Right forelimb (tissue), 1 donor: ENCODE measurements at places on chromosomes 3 and 15.

- no peak for DNase-seq
These were observed 24.5 kb downstream of the CD86 start for GRCh38 chr3:122079524-122080206.

DNA sequence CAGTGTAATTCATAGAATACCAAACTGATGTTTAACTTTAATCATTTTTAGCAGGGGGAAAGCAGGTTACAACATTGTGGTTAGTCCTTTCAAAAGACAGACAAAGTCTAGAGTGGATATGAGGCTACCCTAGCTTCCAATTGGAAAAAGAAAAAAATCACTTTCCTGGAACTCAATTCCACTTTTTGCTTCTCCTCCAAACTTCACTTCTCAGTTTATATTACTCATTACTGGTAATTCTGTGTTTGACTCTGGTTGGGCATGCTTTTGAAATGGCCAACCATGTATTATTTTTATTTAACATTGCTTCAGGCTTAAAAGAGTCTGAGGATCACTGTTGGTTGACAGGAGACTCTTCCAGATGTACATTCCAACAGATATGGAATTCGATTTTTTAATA, 84.8 kb downstream of the RAP2B start:
- DNase-seq = no peak

DNA sequence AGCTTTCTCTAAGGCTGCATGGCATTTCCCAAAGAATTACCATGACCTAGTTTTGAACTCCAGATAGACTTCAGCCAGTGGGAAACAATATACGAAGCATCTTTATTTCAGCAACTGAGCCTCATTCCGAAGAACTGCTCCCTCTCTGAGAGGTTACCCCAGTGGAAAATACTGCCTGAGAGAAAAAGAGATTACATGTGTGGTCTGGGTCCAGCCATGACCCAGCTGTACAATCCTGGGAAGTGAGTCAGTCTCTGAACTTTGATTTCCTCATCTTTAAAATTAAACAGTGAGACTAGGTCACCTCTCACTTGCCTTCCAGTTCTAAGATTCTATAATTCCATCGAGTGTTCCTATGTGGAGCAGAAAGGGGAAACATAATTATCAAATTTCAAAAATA, 42.4 kb downstream of the TNIK start:
- DNase-seq = no peak

- DNase-seq = no peak
These were observed 23.3 kb downstream of the ST3GAL6 start for GRCh38 chr3:98786364-98787006.

DNA sequence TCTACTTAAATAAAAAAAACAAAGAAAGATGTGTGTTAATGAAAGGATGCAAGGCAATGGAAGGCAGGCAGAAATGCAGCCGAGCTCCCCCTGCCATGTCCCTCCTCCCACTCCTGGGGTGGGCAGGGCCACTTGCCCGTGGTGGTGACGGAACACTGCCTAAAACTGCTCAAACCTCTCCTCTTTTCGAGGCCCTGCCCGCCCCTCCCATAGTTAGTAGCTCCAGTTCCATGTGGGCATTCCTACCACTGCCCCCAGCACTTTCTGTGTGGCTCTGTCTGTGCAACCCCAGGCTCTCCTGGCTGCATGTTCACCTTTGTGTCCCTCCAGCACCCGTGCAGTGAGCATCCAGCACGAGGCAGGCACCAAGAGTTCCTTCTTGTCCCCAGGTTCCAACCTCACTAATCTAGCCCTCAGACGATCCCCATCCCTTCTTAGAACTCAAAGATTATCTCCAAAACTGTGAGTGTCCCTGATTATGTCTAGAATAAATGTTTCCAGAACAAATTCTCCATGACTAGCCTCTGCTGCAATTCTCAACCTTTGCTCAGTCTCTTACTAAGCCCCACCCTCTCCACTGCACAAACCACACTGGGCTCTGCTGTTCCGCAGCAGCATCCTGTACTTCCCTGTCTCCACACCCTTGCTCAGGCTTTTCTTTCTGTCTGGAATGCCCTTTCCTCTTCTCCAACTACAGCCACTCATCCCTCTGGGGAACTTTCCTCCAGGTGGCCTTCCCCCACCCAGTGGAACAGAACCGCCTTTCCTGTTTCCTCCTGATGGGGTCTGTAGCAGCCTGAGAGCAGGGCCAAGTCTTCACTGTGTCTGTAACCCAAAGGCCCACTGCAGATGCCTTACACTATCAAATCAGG, 32.6 kb upstream of the SPTBN5 start:
- DNase-seq = no peak

DNA sequence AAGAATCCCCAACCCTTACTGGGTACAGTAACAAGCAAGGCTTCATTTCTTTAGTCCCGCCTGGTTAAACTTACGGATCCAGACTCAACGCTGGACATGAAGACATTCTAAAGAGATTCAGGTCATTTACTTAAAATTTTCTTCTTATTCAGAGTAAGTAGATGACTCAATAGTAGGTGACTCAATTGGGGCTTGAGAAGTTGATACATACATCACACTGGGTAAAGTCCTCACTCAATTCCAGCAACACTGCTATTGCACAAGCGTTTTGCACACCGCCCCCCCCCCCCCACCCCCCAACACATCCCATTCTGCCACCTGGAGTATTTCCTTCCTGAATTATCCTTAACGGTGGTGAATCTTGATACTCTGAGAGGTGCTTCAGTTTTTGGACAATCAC, 610.0 kb downstream of the FOXP1 start:
- no peak for DNase-seq

DNA sequence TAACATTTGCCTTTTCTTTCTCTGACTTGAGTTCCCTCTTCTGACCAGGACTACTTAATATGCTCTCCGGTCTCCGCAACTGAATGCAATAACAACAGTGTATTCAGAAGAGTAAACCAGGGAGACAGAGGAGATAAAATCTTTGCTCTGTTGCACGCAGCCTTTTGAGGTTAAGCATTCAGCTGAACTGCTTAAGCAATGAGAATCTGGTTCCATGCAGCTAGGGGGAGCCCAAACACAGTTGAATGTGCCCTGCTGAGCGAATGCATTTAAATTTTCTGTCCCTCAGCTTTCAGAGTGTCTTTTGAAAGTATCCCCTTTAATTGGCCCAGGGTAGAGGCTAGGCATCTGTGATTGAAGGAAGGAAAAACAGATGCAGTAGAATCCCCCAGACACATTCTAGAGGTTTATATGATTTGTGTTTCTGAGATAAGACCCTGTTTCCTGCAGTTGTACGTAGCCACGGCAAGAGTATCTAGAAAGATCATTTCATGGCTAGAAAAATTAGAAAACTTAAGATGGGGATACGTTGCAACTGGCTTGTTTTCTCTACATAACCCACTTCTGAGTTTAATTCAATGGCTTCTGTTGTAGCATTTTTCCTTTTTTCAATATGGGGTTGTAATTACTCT, 309.6 kb downstream of the TUSC7 start:
- peak; percentile 79 for DNase-seq

- DNase-seq = no peak
These were observed 4.3 kb upstream of the FNDC3B start for GRCh38 chr3:172034786-172035685.

DNA sequence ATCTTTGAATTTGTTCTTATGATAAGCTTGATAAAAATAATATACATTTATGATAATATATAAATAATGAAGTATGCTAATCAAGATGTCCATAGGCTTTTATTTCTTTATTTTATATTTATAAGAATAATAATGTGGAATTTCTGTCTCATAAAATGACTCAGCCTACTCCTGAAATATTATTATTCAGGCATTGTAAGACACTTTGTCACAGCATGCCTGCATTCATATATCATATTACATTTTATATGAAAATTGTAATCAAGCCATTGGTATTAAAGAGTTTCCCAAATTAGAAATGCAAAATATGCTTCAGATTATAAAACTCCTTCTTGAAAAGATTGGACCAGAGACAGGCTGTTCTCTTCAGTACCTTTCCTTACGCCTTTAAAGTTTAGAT, 1303.7 kb upstream of the CADM2 start:
- no peak for DNase-seq

GRCh38 chr3:40079203-40079846, 230.2 kb upstream of the EIF1B start:
- DNase-seq = peak; percentile 60

GRCh38 chr15:74723754-74724334, 1.5 kb downstream of the CYP1A1 start:
- DNase-seq = no peak

GRCh38 chr3:5330152-5330810, 142.8 kb downstream of the EDEM1 start:
- DNase-seq = no peak

DNA sequence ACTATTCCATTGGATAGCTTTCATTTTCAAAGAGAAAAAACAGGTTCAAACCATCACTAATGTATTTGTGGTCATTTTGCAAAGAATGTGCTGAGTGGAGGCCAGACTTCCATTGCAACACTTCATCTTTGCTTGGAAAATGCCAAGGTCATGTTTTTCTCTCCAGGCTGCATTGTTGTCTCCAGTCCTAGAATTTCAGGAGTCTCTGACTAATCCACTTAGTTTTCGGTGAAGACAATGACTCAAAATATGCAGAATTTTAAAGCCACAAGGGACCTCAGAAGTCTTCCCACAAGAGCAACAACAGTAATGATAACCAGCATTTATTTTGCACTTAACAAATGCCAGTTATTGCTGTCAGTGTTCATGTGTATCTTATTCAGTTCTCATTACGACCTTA, 277.0 kb downstream of the RYR3 start:
- no peak for DNase-seq

DNA sequence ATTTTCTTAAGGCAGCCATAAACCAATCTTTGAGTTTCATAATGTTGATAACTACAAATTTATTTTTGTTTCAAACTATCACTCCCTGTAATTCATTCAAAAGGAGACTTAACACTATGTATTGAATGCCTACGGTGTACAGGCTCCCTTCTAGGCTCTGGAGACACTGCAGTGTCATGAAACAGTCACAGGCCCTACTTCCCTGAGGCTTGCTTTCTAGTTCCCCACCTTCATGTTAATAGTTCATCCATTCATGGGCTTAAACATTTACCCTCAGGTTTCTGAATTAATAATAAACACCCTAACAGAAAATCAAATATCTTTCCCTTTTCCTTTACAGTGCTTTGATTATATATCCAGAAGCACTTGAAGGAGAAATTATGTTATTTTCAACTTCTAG, 168.7 kb downstream of the CHL1 start:
- DNase-seq = no peak

GRCh38 chr15:62870216-62870615, 172.3 kb upstream of the TPM1 start:
- no peak for DNase-seq

GRCh38 chr15:78110096-78110495, 17.7 kb downstream of the SH2D7 start:
- DNase-seq = no peak

- DNase-seq = no peak
These were observed 1240.2 kb upstream of the ALCAM start for GRCh38 chr3:104126463-104126862.

DNA sequence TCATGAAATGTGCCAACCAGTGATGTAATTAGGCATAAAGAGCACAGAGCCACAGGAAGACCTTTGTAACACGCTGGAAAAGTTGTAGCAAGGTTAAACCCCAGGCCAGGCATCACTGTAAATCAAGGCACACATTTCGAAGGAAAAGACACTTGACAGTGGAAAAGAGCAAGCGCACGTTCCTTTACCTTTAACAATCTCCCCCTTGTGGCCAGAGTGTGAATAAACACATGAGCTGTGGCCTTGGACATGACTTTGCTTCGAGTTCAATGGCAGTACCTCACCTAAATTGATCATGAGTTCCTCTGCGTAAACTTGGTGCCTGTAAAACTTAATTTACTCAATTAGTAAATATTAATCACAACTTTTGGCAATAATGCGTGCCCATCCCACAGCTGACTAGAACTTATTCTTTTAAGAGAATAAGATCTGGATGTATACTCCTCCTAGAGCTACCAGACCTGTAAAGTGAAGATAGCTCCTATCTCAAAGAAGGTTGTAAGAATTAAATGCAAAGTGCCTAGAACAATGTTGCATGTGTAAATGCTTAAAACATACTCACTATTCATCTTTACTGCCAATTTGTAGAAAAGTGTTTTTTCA, 757.0 kb upstream of the NECTIN3 start:
- DNase-seq = peak; percentile 51

- no peak for DNase-seq
These were observed 58.2 kb upstream of the FLNB start for GRCh38 chr3:57949785-57950615.

GRCh38 chr15:74306781-74307217, 60.6 kb downstream of the CYP11A1 start:
- DNase-seq = no peak

DNA sequence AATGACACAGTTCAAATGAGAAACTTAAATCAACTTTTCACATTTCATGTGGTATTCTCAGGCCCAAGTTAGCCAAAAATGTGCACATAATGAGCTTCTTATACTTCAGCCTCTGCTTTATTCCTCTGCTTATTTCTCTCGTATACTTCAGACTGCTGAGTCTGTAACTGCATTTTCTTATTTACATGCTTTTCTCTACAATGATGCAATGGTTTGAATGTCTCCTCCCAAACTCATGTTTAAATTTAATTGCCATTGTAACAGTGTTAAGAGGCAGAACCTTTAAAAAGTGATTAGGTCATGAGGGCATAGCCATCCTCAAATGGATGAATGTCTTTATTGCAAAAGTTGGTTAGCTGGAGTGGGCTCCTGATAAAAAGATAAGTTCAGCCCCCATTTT, 184.2 kb downstream of the SUCLG2 start:
- DNase-seq = no peak

DNA sequence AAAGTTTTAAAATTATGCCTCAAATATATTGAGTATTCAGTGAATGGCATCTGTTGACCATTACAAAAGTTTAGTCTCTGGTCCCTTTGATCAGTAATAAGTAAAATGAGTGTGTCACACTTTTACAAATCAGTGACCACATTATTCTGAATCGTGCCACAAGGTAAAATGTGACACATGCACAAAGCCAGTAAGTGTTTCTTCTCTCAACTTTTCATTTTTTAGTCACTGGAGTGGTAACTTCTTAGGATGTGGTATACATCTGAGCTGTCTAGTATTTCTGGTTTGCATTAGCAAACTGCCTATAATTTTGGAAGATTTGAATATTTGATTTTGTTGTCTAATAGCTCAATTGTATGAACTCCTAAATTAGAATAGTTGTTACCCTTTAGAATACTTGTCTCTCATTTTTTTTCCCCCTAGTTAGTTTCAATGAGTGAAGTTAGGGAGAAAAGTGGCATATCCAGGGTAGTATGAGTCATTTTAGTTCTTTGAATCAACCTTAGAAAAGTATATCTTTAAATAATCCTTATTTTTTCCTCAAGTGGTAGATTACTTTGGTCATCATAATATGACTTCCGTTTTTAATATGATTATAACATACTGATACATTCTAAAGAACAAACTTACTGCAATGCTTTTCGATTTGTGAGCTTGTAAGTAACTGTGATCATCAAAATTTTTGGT, 18.1 kb downstream of the DNAJC13 start:
- DNase-seq = no peak
